Activated CD4-positive, alpha-beta T cell treated with anti-CD3 and anti-CD28 coated beads for 4 hours (primary cell): ENCODE measurements at places on chromosomes 3 and 15.

- peak; percentile 63 for DNase-seq
These were observed 31.0 kb downstream of the POC1A start for GRCh38 chr3:52123106-52123725.

GRCh38 chr3:141603473-141604035 is 116.7 kb downstream of the RASA2 start:
- DNase-seq, result no peak

GRCh38 chr15:40955930-40956540 is 2.8 kb downstream of the CHAC1 start:
- DNase-seq, result no peak

DNA sequence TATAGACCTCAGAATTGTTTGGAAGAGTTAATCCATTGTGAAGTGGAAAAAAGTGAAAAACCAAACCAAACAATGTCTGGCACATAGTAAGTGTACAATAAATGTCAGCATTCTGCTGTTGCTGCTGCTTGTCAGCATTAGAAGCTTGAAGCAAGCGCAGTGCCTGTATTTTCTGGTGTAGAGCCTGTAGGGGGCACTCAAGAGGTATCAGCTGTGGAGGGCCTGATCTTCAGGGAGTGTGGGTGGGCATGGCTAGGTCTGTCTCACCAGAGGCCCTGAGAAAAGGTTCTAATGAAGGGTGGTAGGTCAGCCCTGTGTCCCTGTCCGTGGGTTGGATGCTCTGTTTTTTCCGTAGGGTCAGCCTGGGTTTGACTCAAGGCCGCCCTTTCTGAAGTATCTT is 3.6 kb downstream of the ADAMTSL3 start:
- no peak for DNase-seq

DNA sequence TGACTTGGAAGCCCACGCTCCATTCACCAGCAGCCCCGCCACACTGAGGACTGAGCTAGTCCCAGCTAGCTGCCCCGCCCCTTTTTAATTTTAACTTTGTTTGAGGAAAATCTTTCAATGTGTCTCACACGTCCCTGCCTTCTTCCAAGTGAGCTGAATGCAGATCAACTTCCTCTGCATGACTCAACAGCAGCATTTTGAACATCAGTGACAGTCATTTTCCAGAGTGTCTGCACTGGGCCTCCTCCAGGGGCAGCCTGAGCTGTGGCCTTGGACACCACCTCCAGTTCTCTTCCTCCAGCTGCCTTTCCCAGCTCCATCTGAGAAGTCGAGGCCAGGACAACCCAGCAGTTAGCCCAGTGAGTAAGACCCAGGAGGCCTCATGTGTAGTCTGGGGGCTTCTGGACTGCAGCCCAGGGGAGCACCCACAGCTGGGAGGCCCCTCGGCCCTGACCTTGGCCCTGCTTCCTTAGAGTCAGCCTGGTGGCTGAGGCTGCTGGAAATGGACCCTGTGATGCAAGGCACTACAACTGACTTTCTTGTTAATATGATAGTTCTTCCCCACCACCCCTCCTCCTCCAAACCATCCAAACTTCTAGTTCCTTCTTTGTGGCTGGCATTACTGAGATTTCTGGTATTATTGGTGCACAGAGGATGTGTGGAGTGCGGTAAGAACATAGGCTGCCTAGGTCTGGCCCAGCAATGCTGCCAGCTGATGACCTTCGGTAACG is 21.4 kb upstream of the ESYT3 start:
- DNase-seq, result no peak
